ENCODE measurements at places on chromosomes 7 and 10.

- DNase-seq = no peak
Observed at GRCh38 chr7:85525676-85526075, 338.8 kb upstream of the SEMA3D start.

DNA sequence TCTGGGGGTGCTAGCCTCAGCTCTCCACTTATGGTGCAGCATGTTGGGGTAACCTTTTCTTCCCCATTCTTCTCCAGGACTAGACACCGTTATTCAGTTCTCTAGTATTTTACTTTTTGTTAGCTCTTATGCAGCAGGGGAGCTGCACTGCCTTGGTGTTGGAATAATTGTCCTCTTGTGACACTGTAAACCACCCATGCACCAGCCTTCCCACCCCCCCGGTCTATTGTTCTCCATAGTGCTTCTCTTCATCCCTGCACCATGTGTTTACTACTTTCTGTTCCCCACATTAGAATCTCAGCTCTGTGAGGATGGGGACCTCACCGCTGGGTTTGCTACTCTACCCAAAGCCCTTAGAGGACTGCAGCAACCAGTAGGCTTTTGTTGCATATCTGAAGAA, 230.7 kb downstream of the RPS24 start:
- no peak for DNase-seq

DNA sequence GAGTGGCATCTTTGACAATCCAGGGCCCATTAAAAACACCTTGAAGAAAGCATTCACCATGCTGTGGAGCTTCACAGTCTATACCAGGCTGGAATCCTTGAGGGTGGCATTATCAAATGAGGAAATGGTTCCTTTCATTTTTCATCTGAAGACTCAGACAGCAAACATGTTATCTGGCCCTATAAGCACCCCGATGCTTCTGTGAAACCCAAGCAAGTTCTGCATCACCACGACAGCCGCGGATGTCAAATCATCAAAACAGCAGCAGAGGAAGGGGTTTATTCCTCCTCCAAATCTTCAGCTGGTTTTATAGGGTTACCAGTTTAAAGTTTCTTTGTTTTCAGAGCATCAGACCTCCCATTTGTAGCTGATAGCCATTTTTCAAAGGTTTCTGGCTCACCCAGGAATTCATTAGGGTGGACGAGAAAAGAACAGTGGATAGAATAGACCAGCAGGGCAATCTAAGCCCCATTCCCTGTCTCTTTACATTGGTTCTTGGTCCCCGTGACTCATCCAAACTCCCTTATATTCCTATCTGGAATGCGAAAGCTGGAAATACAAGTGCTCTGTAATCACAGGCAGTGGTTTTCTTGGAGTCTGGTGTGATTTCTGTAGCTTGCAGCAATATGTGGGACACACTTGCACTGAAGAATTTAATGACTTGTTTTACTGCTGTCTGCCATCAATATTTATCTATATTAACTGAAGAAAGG, 217.9 kb downstream of the SKAP2 start:
- DNase-seq = no peak

DNA sequence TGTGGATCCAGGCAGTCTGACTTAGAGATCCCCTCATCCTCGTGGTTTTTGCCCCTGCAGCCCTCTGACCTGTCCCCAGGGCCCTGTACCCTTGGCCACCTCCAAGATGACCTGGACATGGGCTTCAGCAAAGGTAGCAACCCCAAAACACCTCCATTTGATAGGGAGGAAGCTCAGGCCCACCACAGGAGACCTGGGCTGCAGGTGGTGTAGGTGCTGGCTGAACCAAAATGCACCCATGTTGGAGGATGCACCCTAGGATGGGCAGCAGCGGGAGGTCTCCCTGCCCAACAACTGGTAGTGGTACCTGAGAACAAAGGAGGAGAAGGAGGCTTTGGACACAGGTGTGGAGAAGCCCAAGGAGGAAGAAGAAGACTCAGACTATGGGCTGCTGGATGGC, 188.7 kb downstream of the ZNF716 start:
- DNase-seq = no peak

GRCh38 chr7:30184791-30185487, 50.2 kb downstream of the MTURN start:
- DNase-seq = no peak

DNA sequence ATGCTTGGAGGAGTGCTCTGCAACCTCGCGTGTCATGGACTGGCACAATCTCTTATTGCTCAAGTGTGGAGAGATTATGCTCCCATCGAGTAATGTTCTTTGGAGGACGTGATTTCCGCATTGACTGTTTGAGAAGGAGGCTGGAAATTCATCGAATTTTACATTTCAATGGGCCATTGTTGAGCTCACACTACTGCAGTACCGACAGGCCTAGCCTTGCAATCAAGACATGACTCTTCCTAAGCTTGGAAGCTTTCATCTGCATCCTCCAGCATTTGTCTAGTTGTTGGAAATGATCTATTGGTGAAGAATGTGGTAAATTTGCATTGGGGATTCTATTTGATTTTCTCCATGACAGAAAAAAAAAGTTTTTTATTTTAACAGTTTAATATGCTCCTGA, 156.8 kb downstream of the FZD1 start:
- DNase-seq = no peak

- no peak for DNase-seq
Observed at GRCh38 chr7:151013733-151014497, 10.4 kb downstream of the ATG9B start.

DNA sequence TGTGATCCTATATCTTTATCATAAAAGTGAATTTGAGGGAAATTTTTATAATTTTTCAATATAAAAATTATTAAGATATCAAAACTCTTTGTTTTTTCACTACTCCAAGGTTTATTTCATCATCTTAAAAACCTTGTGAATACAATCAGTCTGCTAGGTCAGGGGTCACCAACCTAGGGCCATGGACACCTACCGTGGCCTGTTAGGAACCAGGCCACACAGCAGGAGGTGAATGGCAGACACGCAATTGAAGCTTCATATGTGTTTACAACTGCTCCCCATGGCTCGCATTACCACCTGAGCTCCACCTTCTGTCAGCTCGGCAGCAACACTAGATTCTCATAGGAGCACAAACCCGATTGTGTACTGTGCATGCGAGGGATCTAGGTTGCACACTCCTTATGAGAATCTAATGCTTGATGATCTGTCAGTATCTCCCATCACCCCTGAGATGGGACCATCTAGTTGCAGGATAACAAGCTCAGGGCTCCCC, 271.2 kb upstream of the C7orf33 start:
- no peak for DNase-seq

DNA sequence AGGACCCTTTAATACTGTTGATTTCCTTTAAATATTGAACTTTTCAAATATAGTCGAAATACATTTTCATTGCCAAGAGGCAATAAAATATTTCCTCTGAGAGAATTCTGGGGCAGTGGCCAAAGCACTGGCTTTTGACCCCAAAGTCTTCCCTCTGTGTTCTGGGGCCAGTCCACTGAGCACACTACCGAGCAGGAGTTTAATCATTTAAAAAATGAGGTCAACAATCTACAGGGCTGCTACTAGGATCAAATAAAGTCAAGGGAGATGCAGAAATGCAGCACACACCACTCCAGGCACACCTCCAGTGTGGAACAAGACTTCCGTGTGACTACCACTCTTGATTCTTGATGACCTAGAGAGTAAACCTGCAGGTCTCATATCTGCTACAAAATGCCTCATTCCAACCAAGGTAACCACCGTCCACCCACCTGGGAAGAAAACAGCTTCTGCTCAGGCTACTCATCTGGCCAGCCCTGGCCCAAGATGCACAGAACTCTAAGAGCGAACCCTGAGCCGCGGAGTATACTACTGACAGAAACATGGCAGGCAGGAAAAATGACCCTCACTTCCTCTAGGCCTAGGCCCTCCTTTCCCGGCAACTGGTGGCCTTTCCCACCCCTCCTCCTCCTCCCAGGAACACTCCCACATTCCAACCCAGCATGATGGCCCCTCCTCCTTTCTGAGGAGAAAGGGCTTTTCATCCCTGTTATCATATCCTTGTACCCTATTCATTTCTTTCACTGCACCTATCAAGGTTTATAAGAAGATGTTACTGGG, 97.7 kb downstream of the ALOX5 start:
- no peak for DNase-seq

- no peak for DNase-seq
Observed at GRCh38 chr7:8536431-8536830, 103.0 kb downstream of the NXPH1 start.

GRCh38 chr7:18283045-18283444, 212.5 kb upstream of the HDAC9 start:
- no peak for DNase-seq

DNA sequence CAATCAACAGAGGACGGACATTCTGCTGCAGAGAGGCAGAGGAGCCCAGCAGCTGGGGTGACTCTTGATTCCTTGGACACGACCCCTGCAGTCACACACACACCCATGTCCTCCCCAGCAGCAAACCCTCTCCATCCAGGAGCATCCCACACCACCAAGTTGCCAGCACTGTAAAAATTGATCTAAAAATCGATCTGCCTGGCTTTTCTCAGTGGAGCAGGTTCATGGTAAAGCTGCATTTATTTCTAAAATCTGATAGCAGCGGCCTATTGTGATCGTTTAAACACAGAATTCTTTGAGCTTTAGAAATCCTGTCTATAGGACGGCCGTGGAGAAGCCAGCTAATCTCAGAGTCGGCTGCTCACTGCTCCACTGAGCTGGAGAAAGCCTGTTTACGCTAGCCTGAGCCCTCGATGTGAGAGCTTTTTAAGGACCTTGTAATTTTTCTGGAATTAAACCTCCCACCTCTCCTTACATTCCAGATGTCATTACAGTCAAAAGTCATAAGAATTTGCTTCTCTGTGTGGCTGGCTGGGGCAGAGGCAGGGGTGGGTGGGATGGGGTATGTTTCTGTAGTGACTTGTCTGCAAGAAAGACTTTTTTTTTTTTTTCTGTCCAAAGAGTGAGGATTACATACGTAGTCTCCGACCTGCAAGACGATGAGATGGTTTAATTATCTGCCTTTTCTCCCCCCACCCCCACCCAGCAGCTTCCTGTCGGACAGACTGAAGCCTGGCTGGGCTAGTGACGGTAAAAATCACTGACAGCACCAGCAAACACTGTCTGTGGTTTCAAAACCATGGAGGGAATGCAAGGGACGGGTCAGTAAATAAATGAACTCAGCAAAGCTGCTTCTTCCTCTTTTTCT, 31.6 kb downstream of the TRIM8 start:
- peak; percentile 31 for DNase-seq

GRCh38 chr10:129136074-129136473, 331.0 kb upstream of the MGMT start:
- no peak for DNase-seq

DNA sequence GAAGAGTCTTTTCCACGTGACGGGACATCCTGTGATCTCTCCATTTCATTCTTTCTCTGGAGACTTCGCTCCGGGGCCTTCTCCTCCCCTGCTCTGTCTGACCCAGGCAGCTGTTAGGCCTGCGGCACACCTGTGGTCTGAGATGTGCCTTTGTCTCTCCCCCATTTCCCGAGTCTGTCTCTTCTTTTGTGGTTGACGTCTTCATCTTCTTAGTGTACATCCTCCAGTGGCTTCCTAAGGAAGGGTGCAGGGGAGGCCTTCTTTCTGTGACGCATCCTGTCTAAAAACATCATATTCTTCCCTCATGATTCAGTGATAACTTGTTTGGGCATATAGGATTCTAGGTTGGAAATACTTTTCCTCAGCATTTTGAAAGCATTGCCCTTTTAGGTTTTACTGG, 17.2 kb upstream of the ATP6V0E2 start:
- DNase-seq = no peak

GRCh38 chr7:112892263-112892662, 102.1 kb upstream of the TMEM168 start:
- DNase-seq = no peak

DNA sequence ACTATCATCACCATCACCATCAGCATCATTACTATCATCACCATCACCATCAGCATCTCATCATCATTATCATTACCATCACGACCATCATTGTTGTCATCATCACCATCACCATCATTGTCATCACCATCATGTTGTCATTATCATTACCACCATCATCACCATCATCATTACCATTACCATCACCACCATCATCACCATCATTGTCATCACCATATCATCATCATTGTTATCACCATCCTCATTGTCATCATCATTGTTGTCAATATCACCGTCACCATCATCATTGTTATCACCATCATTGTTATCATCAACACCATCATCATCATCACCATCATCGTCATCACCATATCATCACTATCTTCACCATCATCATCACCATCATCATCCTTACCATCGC, 124.3 kb downstream of the PTPRN2 start:
- no peak for DNase-seq

GRCh38 chr10:43689618-43689954, 40.9 kb upstream of the ZNF32 start:
- no peak for DNase-seq

DNA sequence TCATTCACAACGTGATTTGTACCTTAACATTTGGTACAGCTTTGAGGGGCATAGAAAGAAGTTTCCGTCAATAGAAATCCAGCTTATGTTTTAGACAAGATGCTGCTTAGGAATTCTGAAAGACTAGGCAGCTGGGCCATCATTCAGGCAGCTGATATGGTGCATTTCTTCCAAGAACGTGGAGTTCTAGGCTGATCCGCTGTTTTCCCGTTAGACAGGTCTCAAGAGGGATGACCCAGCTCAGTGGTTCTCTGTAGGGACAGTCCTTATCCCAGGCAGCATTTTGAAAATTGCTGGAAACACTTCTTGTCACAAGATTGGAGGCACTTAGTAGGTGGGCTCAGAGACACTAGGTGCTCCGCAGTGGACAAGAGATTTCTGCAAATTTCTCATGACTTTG, 242.7 kb upstream of the FOXK1 start:
- DNase-seq = no peak

DNA sequence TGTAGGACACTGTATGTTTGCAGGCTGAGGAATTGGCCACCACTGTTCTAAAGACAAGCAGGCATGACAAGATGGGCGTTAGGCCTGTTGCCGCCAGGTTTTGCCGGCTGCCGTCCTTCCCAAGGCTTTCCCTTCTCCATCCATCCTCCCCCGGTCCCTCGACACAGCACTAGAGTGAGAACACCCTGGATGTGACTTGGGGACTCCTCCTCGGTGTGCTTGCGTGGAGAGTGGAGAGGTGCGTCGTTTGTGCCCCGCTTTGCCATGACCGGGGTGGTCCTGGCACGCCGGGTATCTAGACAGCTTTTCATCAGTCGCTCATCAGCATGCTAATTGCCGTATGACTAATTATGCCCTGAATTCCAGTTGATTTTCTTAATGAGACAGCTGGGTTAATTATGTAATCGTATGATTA, 206.6 kb upstream of the SH2B2 start:
- no peak for DNase-seq

Measured in brain pericyte (primary cell).